Aorta (tissue), 5 donors: ENCODE measurements at places on chromosomes 1 and 21.

GRCh38 chr1:30683699-30684098, 39.7 kb downstream of the MATN1 start:
- no peak for DNase-seq

- DNase-seq, result no peak
Observed at GRCh38 chr21:36636016-36636415, 62.9 kb upstream of the SIM2 start.

DNA sequence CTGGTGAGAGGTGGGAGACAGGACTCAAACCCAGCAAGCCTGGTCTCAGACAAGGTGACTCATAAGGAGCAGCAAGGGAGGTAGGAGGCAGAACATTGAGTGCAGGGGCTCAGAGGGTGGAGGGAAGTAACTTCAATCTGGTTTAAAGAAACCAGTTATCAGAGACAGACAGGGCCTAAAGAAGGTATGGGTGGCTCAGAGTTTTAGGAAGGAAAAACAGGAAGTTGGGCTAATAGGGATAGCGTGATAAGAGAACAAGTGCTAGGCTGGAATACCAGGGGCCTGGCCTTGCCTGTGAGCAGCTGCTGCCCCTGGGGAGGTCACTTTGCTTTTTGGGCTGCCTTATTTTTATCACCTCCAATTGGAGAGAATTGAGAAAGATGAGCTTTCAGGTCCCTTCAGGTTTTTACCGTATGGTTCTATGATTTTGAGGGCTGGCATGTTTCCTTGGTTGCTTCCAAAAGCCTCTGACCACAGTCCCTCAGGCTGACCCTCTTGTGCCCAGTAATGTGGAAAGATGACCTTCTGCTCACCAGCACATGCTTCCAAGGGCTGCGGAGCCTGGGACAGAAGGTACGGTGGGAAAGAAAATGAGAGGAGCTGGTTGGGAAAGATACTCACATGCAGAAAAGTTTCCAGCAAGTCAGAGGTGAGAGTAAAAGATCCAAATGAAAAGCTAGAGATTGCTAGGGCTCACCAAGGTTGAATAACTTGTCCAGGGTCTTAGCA, 77.0 kb downstream of the DDR2 start:
- DNase-seq, result no peak

GRCh38 chr1:35691571-35692220, 27.0 kb downstream of the C1orf216 start:
- no peak for DNase-seq
